CD4-positive, alpha-beta T cell treated with Interleukin-21 for 1 hour (primary cell): ENCODE measurements at places on chromosomes 7 and 10.

GRCh38 chr7:107224374-107225223 lies 55.8 kb downstream of the HBP1 start:
- DNase-seq = no peak

GRCh38 chr7:131076711-131077181 lies 250.9 kb upstream of the MKLN1 start:
- no peak for DNase-seq

- DNase-seq = no peak
These were observed 24.0 kb upstream of the GPNMB start for GRCh38 chr7:23222439-23223030.

DNA sequence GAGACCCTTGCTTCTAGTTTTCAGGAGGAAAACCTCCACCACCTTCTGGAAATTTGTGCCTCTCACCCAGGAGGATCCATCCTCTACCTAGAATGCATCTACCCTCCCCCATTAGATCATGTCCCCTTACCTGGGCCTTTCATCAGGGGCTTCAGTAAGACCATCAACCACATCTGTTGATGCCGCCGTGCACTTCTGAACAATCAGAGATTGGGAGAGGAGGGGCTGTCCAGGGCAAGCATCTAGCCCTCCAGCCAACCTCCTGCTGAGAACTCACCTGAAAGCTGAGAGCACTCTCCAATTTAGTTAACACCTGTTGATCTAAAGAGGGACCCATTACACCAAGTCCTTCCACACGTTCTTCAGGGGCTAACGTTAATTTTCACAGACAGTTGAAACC lies 57.6 kb upstream of the PIK3CG start:
- no peak for DNase-seq

GRCh38 chr7:12410523-12410922 lies 6.9 kb upstream of the VWDE start:
- no peak for DNase-seq

- DNase-seq = no peak
These were observed 1079.0 kb downstream of the KCNMA1 start for GRCh38 chr10:76558586-76558985.

- no peak for DNase-seq
These were observed 540.9 kb downstream of the SUGCT start for GRCh38 chr7:40675741-40676140.
